ENCODE measurements at places on chromosomes 7 and 10.

DNA sequence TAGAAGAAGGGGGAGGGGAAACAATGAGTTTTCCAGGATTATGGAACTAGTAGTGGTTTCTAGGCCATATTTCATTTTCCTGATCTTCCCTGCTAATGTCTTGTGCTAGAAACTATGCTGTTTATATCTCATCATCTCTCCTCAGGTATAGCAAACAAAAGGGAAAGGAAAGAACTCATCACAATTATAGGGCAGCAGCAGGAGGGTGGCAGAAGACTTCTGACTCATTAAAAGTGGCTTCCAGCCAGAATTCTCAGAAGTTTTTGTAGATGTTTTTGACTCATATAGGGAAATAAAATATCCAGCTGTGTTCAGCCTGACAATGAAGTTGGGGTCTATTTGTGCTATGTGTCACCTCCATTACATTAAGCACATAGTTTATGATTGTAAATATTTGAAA is 6.5 kb downstream of the AHR start:
- no peak for DNase-seq

- no peak for DNase-seq
These were observed 121.5 kb upstream of the SH2B2 start for GRCh38 chr7:102165136-102165535.

DNA sequence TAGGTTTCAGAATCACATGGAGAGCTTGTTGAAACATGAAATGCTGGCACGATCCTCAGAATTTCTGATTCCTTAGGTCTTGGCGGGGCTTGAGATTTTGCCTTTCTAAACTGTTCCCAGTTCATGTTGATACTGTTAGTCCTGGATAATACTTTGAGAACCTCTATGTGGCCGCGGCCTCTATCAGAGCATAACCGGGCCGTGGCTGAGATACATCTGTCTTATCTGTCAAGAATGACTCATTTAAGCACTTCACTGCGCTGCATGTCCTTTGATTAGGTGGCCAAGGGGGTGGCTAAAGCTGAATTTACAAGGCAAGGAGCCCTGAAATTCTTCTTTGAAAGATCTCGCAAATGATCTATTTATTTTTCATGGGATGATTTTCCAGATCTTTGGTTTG is 66.9 kb downstream of the GALNT17 start:
- DNase-seq = no peak

DNA sequence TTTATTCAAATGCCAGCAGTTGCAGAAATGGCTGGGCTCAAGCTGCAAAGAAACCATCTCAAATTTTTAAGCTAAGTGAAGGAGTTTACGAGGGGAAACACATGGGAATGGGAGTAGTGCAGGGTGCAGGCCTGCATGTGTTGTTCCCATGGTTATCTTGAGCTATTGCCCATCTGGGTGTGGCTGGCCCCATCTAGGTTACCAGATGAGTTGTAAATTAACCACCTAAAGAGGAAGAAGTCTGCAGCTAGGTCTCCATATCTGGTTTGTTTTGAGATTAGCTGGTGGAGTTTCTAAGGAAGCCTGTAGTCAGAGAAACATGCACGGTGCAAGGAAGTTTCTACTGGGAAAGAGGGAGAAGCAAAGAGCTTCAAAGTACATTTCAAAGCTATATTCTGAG is 23.3 kb upstream of the STEAP2 start:
- DNase-seq = no peak

DNA sequence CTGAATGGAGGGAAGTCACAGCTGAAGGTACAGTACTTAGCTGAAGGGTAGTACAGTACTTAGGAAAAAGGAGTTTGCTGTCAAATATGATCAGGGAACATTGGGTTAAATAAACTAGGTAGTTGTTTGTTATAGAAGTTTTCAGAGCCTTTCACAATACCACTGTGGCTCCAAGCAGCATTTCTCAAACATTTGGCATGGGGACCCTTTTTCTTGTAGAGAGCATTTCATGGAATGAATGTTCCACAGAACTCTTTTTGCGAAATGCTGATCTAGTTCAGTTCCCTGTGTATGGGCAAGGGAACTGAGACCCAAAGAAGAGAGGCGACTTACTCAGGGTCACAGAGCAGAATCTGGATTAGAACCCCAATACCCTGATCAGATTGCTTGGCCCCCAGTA is 31.5 kb upstream of the DDX50 start:
- no peak for DNase-seq

GRCh38 chr7:2711895-2712675 is 24.1 kb downstream of the AMZ1 start:
- no peak for DNase-seq

GRCh38 chr10:86123715-86124114 is 242.9 kb downstream of the GRID1 start:
- DNase-seq = no peak

- no peak for DNase-seq
These were observed 180.0 kb downstream of the PHF14 start for GRCh38 chr7:11153694-11154093.

DNA sequence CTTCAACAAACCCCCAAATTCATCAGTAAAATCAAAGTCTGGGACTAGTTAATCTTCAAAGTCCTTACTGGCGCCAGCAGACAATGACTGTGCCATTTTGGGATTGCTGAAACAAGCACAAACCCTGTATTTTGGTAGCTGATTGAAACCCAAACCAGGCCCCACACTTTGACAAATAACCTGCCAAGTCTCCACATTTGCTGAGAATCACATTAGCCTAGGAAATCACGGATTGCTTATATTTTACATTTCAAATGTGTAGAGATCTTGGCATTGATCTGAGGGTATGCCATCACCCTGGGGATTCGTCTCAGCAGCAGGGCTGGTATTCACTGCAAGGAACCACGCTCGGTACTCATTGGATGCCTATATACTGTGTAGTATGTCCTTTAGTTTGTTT is 501.1 kb downstream of the CALN1 start:
- DNase-seq = no peak

DNA sequence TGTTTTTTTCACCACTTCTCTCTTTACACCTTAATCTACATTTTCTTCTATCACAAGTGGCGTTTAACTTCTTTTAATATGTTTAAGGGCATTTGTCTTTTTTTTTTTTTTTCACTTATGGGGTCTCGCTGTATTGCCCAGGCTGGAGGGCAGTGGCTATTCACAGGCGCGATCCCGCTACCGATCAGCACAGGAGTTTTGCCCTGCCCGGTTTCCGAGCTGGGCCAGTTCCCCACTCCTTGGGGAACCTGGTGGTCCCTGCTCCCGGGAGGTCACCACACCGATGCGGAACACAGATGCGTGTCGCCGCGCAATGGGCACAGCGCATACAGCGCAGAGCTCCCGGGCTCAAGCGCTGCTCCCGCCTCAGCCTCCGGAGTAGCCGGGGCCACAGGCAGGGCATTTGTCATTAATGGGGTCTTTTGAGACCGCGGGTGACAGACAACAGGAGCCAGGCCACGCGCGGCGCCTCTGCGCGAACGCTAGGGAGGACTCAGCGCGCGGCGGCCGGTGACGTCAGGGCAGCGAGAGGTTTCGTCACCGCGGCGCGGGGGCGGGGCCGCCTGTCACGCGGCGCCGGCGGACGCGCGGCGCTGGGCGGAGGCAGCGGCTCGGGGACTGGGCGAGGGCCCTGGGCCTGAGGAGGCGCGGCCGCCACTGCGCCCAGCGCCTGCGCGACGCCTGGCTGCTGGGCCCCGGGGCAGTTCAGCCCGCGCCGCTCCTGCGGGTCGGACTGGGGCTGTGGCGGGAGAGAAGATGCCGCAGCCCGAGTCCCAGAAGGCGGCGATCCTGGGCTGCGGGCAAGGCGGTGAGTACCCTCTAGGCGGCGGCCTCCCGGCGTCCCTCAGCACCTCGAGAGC is at the start of gene GALNT11:
GALNT11 (plus strand) TSS at position 598 of the 860 bp plus-strand sequence. CDS start 68,554 bp downstream, outside the sequence.
- DNase-seq = peak; percentile 74

GRCh38 chr10:59027975-59028655 is 148.3 kb upstream of the PHYHIPL start:
- no peak for DNase-seq

DNA sequence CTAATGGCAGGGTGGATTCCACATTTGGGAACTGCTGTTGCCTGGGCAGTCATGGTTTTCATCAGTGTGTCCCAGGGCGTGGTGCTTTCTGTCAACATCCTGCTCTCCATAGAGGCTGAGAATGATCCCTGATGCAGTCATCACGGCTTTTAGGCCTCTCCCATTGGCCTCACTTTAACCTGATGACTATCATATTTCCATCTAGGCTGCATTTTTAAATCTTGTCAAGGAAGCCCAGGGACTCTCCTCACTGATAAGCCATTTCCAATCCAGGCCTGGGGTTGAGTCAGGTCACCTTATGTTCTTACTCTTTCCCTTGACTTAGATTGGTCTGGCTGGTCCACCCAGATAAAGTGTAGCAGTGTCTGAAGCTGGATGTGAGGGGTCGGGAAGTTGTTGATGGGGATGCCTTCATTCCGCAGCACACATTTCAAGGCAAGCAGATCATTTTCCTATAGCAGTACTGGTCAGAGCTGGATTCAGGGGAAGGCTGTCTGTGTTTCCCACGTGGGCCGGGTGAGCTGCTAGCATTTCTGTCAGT is 177.0 kb downstream of the AUTS2 start:
- DNase-seq = no peak

DNA sequence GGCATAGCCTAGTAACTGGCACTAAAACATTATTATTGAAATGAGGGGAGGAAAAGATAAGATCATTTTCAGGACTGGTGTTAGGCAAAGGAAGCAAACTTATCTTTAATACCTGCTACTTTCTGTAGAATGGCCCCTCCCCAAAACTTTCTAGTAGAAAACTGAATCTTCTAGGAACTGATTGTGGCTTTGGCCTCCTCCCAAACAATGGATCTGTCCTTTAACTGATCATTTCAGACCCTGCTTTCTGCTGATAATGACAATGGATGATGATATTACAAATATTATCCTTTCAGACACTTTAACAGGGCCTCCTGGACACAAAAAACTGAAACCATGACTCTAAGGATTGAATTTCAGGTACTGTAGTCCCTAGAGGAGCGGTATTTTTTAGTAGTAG is 55.1 kb downstream of the EZH2 start:
- DNase-seq = no peak
